T-cell (primary cell): ENCODE measurements at places on chromosomes 2 and 18.

GRCh38 chr2:230335461-230335863, 8.5 kb downstream of the SP140L start:
- DNase-seq, result no peak

GRCh38 chr2:62038975-62039771, 133.7 kb downstream of the COMMD1 start:
- DNase-seq, result no peak

DNA sequence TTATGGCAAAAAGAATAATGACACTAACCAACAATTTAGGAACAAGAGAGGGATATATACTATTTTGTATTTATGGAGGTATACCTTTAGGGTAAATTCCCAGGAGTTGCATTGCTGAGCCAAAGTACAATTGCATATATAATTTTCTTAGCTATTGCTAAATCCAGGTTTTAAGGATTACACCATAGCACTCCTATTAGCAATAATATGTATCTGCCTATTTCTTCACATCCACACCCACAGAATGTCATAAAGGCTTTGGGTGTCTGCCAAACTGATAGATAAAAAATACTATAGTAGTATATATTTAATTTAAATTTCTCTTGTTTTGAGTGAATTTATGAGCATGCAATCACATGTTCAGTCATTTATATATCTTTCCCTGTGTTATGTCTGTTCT, 11.5 kb upstream of the SERPINB13 start:
- no peak for DNase-seq

- no peak for DNase-seq
Measured at GRCh38 chr2:23294238-23294637, 90.7 kb upstream of the KLHL29 start.

DNA sequence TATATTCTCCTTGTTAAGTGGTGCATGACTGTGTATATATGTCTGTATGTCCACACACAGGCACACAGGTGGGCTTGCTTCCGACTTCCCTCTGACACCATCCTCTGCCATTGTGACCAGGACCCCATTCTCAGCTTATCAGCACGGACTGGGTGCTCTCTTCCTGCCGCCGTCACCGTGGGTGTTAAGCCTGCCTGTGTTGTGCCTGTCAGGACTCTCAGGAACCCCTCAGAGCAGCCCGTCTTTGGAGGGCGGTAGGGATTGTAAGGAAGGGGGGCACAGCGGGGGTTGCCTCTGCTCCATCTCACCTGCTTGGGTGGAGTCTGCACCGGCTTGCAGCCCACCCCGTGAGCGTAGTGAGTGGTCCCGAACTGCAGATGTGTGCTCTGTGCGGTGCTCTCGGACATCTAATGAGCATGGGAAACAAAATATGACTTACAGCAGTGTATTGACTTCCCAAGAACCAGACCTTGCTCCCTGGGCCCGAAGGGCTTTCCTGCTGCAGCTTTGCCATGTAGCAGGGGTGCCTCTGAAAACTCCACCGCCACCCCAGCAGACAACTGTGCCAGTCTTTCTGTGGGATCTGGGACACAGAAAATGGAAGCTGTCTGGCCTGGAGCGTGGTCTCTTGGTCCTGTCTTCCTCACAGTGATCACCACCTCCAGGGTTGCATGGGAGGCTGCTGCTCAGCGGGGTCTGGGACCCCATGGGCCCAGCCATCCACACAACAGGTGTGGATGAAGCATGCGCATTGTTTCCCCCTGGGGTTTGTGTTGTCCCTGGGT, 58.9 kb downstream of the SH3RF3 start:
- DNase-seq, result no peak

DNA sequence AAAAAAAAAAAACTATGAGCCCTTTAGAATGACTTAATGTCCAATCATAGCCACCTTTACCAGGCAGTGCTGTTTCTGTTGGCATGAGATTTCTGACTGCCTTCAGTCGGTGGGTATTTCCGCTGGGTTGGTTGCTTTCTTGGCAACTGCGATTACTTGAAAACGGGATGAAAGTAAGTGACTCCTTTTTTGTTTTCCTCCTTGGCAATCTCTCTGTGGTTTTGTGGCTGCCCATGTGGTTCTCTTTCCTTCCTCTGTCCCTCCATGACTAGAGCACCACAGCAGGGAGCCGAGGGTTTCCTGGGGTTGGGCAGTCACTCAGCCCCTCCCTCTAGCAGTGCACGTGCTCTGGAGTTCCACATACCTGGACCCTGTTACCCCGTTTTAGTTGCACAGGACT, 112.1 kb downstream of the KLHL29 start:
- DNase-seq, result peak; percentile 3

DNA sequence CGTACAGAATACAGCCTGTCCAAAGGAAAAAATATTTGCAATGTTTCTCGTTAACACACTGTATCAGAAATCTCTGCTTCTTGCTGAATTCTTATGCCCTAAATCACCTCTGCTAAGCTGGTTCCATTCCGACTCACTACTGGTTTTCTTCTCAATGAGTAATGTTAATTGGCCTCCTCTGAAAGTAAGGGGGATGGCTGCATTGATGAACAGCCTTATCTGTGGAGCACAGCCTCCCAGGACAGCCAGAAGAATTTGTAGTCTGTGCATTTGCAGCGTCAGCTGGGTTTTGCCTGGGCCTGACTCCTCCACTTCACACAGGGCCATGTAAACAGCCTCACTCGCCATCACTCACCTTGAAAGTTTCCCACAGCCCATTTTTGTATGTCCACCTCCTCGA, 127.7 kb downstream of the RNF152 start:
- no peak for DNase-seq

DNA sequence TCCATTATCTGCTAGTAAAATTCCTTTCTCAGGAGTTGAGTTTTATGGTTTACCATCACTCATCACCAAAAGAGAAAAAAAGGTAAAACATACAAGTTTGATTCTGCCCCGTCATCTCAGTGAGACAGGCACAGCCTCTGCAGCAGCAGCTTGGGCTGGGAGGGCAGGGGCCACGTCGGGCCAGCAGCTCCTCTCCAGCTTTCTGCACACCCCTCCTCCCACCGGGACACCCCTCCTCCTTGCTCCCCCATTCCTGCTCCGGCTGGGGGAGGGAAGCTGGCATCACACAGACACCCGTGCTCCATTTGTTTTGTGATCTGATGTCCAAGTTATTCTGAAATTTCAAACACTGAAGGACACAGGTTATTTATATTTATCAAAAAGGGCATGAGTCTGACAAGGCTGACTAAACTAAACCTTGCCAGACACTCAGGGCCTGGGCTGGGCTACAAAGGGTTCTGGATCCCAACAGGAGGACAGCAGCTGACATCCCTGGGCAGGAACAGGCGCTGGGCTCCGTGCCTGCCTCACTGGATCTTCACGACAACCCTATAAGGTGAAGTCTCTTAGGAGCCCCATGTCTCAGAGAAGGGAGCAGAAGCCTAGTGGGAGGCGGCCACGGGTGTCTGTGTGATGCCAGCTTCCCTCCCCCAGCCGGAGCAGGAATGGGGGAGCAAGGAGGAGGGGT, 71.4 kb downstream of the HDAC4 start:
- no peak for DNase-seq

- DNase-seq, result no peak
Measured at GRCh38 chr2:3664925-3665324, 6.9 kb downstream of the ALLC start.

DNA sequence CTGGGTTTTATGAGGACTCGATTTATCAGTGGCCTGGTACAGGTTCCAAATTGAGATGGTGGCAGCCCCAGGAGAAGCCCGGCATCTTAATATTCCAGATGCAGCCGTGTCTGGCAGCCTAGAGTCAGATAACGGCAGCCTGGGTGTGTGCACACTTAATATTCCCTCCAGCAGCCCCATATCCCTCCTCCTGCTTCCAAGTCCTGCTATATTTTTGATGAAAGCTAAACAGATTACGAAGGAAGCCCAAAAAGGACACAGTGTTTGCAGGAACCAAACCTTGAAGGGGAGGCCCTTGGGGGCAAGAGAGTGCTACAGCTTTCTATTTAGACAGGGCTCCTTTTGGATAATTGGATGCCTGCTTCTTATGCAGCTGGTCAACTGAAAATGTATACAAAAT, 25.1 kb upstream of the ALK start:
- DNase-seq, result no peak

DNA sequence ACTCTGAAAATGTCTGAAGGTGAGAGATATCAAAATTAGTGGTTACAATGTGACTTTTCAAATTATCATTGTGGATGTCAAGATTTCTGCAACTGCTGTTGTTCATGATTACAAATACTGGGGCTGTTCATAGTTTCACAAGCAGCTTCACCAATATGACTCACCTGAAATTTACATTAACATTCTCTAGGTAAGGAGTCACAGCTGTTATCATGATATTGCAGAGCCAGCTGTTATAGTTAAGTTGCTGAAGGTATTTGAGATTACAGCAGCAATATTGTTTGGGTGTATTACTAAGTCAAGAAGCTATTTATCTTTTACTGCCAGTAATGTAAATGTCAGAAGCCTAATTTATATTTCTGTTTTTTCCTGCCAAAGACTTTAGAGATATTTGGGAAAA, 140.0 kb downstream of the MC4R start:
- no peak for DNase-seq

DNA sequence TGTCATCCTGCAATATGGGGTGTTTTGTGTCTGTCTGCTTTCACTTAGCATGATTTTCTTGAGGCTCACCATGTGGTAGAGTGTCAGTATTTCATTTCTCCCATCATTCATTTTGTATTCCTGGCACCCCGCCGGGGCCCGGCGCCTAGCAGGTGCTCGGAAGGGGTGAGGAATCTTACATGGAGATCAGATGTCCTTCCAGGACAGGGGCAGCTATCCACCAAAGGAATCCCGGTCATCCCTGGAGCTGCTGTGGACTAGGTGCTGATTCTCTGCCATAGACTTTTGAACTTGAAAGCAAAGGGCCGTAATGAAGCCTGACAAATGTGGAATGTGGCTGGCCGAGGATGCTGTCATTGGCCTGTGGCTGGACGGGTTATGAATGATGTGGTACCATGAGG, 2.4 kb downstream of the PRELID3A start:
- DNase-seq, result no peak

- no peak for DNase-seq
Measured at GRCh38 chr2:5908071-5908470, 215.9 kb downstream of the SOX11 start.

DNA sequence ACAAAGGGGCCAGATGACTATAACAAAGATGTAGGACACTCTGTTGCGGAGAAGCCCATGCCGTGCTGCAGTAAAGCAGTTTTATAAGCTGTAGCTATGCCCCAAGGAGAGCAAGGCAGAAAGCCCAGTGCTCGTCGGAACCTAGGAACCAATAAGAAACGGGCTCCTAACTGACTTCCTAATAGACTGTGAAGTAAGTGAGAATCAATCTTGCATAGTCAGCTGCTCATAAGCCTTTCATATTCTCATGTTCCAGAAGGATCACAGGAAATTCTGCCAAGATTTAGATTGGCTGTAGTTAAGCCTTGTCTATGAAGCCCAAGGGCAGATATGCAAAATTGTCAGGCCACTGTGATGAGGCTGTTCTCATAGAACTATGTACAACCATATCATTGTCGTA, 98.4 kb downstream of the RTTN start:
- no peak for DNase-seq

DNA sequence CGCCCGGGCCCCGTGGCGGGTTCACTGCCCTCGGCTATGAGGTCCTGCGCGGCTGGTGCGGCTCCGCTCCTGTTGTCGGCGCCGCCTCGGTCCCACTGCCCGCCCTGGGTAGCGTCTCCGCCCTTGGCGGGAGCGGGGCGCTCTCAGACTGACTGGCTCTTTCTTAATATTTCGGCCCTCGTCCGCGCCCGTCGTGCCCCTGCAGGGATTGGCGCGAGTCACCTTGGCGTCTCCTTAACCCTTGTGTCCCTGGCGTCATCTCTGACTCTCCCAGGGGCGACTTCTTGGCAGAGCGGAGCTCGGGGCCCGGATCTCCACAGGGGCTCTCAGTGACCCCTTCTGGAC, 1.3 kb downstream of the PTMA start:
- DNase-seq, result peak; percentile 14

DNA sequence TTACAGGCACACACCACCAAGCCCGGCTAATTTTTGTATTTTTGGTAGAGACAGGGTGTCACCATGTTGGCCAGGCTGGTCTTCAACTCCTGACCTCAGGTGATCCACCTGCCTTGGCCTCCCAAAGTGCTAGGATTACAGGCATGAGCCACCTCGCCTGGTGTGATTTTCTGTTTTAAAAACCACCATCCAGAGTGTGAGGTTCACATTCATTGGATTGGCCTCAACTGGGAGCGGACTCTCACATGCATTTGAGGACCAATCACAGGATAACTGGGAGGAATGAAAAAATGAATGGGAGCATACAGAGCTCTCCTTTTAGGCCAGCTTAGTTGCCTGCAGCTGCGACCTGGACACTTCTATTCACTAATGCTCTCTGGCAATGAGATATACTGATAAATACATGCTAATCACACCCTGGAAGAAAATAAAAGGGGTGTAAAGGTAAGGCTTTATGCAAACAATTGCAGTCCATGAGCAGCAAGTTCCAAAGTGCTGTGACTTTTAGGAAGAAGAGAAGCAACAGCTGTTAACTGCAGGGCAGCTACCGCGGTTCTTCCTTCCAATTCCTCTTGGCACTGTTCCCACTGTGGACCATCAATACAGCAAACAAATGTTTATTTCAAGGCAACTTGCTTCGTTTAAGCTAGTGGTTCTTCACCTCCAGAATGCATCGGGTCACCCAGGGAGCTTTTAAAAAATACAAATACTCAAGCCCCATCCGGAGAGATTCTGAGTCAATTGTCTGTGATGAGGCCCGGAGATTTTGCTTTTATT, 49.5 kb upstream of the FZD5 start:
- no peak for DNase-seq

- DNase-seq, result no peak
Measured at GRCh38 chr2:239528883-239529282, 128.1 kb upstream of the HDAC4 start.

GRCh38 chr2:168611896-168612650, 156.0 kb downstream of the CERS6 start:
- no peak for DNase-seq

- no peak for DNase-seq
Measured at GRCh38 chr2:193476171-193476800, 1281.6 kb upstream of the TMEFF2 start.

DNA sequence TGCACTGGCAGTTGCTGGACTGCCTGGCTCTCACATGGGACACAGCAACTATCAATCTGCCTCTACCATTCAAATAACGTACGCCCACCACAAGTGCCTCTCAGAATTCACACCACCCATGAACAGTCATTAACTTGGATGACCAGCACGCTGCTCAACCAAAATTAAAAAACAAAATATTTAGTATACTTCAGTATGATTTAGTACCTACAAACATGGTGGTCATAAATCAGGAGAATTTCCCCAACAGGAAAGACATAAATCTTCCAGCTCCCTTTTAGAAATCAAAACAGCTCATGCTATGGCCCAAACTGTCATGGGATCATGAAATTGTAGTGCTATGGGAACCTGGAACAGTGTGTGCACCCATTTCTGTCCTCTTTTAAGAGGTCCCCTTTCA, 317.4 kb upstream of the ETAA1 start:
- no peak for DNase-seq
